ENCODE measurements at places on chromosomes 5 and 9.

DNA sequence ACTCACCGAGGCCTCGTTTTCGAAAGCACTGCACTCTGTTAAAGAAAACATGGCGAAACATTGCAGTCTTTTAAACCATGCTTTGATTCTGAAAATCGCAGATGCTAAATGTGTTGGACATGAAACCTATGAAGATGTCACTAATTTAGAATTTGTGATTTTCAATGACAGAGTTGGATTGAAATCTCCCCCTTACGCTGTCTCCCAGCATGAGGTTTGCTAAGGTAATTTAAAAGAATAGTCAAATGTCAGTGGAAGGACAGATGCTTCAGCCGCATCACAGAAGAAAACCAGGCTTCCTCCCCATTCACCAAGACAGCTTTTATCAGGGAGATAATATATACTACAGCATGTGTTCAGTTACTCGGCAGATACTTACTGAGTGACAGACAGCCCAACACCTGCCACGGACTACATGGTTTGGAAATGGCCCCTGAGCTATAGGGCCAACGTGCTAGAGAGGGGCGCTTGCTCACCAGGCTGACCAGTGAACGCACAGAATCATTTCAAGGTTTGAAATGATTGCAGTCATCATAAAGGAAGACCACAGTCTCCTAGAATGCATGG is 136.9 kb downstream of the ADAMTS16 start:
- no peak for DNase-seq

DNA sequence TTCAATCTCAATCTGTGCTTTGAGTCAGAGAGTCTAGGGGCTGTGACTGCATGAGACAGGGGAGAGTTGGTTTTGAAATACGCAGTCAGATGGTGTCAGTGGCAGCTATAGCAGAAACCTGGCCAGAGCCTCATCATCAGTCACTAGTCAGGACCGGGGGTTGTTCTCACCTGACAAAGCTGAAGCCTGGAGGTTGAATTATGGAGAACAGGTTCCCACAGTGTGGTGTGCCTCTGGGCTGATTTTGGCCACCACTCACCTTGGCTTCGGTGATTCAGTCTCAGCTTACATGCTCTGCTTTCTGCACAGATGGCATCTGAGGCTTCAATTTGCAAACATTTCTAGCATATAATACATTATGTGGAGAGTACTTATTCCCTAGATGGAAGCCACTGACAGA is 387.3 kb downstream of the YTHDC2 start:
- no peak for DNase-seq

- DNase-seq, result no peak
These were observed 29.1 kb downstream of the TRIO start for GRCh38 chr5:14172149-14172795.

GRCh38 chr9:206481-206880 is 8.2 kb upstream of the DOCK8 start:
- DNase-seq, result no peak

- DNase-seq, result no peak
These were observed 16.1 kb downstream of the C9orf50 start for GRCh38 chr9:129604766-129605163.

DNA sequence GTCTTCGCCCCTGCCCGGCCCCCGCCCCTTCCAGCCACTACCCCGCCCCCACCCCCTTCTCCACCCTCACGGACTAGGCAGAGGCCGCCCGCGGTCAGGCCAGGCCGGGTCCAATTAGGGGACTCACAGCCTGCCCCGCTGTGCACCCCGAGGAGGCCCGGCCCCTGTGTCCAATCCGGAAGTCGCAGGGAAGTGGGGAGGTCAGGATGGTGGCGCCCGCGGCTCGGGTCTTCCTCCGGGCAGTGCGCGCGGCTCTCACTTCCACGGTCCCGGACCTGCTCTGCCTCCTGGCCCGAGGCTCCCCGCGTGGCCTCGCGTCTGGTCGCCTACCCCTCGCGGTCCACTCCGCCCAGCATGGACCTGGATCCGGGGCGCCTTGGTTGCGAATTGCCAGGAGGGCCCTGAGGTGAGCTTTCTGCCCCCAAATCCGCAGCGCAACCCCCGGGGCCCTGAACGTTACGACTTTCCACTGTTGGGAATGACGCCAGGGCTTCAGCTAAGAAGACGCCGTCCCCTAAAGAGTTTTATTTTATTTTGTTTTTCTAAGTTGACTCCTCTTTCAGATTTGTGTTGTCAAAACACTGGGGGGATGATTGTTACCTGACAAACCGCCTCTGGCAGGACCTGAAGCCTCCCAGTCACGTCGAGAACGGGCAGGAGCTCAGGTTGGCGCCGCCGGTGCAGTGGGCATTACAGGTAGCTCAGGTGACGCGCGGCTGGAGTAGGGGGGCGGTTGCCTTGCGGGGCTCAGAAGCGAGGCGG is 763 bp upstream of the IRX2 start:
- peak; percentile 32 for DNase-seq

- DNase-seq, result no peak
These were observed 43.0 kb upstream of the DPYSL3 start for GRCh38 chr5:147552897-147553296.
